ENCODE measurements at places on chromosomes 5 and 9. TPM values are rescaled to one million over a fixed set of nuclear protein-coding genes. Genes with fewer than 3 reads are reported as not detected.
A peak's percentile ranks its signal among the peaks of the same experiment; 100 is the strongest.

DNA sequence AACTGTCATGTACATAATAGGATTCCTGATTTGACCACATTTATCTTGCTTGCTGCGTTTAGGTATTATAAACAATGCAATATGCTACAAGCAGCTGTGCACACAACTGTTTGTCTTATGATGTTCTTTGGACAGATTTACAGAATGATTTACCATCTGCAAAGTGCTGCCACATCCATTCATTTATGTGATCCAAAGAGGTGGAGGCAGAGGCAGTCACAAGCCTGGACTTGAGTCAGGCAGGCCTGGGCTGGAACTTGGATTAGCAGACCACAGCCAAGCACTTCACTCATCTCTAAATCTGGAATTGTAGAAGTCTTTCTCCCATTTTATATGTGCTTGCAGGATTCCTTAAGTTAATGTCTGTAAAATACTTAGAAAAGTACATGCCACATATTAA, 149.0 kb downstream of the INSYN2B start:
- no peak for DNase-seq
- H3K27me3 ChIP-seq: no peaks in the 10 kb centered on the region
- H3K4me3 ChIP-seq: no peak overlapping the region
- H3K4me1 ChIP-seq: no peaks in the 10 kb centered on the region

- no peak for DNase-seq
- no peak overlapping the region for H3K4me3 ChIP-seq
- H3K27ac ChIP-seq: no peak overlapping the region
- H3K4me1 ChIP-seq: no peaks in the 10 kb centered on the region
- no peaks in the 10 kb centered on the region for H3K36me3 ChIP-seq
These were observed 268.2 kb upstream of the TAS2R1 start for GRCh38 chr5:9898319-9898718.

GRCh38 chr9:75845806-75846205, 44.7 kb upstream of the PCSK5 start:
- no peak for DNase-seq
- no peaks in the 10 kb centered on the region for H3K36me3 ChIP-seq
- no peaks in the 10 kb centered on the region for H3K4me1 ChIP-seq
- H3K4me3 ChIP-seq: no peak overlapping the region
- H3K27ac ChIP-seq: no peak overlapping the region

Gene TAS2R1
- not detected for total RNA-seq

Gene ALDH7A1
- total RNA-seq: 51.4 TPM

Gene RASGRF2
- 6.0 TPM for total RNA-seq

GRCh38 chr5:32190095-32190494, 16.0 kb upstream of the GOLPH3 start:
- no peaks in the 10 kb centered on the region for H3K27me3 ChIP-seq
- H3K36me3 ChIP-seq: no peaks in the 10 kb centered on the region
- peak; percentile 78 for DNase-seq
- H3K4me3 ChIP-seq: no peak overlapping the region
- H3K4me1 ChIP-seq: peaks cover 4% of the 10 kb centered on the region
- H3K27ac ChIP-seq: peak overlapping the region; percentile 52

DNA sequence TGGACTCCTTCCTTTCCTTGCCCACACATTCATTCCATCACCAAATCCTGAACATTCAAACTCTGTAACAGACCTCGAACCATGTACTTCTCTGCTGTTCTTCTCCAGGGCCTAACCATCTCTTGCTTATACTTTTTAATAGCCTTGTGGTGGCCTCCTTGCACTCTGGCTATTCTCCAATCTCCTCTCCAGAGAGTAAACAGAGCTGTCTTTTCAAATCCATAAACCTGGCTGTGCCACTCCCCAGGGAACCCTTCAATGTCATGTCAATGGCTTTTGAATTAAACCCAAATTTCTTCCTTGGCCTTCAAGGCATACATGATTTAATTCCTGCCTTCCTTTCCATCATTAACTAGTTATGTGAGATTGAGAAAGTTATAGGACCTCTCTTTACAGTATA, 277.6 kb upstream of the EFNA5 start:
- H3K36me3 ChIP-seq: no peaks in the 10 kb centered on the region
- H3K27me3 ChIP-seq: no peaks in the 10 kb centered on the region
- H3K4me1 ChIP-seq: no peaks in the 10 kb centered on the region
- H3K4me3 ChIP-seq: no peak overlapping the region
- H3K27ac ChIP-seq: no peak overlapping the region

DNA sequence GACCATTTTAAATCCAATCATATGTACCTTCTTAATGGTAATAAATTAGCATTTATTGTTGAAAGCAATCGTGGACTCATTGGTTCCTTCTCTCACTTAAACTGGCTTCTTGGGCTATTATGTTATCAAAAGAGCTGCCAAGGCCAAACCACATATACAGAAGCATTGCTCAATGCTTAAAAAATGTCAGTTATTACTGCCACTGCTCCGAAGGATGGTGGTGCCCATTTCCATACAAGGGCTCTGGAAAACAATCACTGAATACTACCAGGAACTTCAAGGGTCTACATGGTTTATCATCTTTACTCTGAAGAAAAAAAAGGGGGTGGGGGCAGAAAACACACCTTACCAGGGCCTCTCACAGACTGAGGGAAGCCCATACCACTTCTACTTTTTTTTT, 104.3 kb downstream of the GNAQ start:
- no peak overlapping the region for H3K4me3 ChIP-seq
- no peak for DNase-seq
- H3K27me3 ChIP-seq: no peaks in the 10 kb centered on the region
